ENCODE measurements at places on chromosomes 16 and 17.

DNA sequence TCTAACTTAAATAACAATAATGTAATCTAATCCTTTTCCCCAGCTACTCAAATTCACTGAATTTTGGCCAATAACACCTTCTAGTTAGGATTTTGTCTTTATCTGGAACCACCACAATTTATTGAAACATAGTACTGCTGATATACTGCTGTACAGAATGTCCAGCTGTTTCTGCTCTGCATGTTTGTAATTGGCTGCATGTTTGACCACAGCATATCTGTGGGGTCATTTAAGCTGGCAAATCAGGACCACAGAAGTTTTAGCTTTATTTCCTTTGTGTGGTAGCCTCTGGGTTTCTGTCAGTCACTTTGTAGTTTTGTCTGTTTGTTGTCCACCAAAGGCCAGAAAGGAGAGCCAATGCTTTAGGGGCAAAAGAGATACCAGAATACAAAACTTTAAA, 22.2 kb upstream of the RAB11FIP4 start:
- DNase-seq, result no peak

GRCh38 chr16:3068487-3068886, 3.0 kb downstream of the IL32 start:
- no peak for DNase-seq

DNA sequence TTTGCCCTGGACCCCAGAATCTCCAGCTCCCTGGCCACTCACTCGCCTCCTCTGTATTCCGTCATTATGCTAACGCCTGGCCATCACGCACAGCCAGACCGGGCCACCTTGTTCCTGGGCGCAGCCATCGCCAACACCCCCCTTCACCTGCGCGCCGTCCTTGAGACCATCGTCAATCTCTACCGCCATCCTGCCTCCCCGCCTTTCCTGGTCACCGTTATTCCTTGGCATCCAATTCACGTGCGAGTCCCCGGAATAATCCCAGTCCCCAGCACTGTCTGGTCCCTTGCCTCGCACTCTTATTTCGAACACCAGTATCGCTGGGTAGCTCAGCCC, 541 bp downstream of the VKORC1 start:
- DNase-seq, result no peak

DNA sequence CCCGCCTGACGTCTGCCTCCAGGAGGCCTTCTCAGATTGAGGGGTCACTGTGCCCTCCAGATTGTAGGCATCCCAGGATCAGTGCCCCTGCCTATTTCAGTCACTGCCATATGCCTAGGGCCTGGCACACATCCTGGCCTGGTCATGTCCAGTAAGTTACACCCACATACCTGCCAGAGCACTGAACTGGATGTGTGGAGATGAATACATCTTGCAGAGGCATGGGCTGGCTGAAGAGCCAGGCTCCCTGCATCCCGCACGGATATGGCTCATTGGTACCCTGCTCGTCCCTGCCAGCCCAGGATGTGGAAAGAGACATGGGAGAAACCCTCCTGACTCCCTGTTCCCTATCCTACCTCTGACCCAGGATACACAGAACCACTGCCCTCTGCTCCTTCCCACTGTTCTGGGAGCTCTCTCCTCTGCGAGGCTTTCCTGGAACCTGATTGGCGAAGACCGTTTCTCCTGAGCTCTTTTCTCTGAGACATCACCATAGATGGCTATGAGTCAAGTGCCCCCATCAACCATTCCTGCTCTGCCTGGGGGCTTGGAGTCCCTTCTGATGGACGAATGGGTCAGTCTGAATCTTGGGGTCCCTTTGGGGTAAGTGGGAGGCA, 40.0 kb upstream of the TAC4 start:
- no peak for DNase-seq

GRCh38 chr17:48723423-48724250, 652 bp downstream of the PRAC2 start:
- DNase-seq, result no peak

- DNase-seq, result no peak
These were observed 26.0 kb downstream of the SNX29 start for GRCh38 chr16:12002447-12003006.

DNA sequence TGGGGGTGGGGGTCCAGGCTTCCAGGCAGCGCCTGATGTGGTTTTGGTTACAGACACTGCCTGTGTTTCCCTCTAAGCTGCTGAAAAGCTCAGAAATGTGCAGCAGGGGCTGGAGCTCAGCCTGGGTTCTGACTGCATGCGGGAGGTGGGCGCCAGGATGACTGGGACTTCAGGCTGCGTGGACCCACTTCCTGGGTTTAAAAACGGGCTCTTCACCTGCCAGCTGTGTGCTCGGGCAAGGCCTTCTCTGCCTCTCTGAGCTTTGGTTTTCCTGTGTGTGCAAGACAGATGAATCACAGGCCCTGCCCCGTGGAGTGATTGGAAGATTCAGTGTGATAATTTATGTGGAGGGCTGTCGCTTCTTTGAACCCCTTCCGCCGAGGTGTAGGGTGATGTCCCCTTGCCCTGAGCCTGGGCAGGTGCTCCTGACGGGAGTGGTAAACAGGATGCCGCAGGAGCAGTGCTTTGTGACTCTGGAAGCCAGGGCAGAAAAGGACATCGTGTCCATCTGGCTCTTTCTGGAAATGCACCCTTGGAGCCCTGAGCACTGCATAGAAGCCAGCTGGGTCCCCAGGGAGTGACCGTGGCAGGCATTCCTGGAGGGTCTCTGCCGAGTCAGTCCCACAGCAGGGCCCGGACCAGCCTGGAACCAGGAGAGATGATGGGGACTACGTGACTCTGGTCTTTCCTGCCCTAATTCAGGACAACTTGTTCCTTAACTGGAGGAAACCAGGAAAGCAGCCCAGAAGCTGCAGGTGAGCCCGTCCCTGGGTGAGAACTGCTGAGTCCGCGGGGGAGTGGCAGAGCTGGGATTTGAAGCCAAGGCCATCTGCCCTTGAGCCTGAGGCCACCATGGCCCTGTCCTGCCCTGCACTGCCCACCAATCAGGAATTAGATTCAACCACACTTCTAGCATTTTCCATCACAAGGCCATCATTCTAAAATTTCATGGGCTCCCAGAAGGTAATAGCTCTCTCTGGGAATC, 28.5 kb upstream of the SLC7A5 start:
- peak; percentile 73 for DNase-seq

Data from CD4-positive, alpha-beta T cell treated with Interleukin-6 at 100 ng/mL for 8 hours (primary cell).